ENCODE measurements at places on chromosomes 7 and 10.

DNA sequence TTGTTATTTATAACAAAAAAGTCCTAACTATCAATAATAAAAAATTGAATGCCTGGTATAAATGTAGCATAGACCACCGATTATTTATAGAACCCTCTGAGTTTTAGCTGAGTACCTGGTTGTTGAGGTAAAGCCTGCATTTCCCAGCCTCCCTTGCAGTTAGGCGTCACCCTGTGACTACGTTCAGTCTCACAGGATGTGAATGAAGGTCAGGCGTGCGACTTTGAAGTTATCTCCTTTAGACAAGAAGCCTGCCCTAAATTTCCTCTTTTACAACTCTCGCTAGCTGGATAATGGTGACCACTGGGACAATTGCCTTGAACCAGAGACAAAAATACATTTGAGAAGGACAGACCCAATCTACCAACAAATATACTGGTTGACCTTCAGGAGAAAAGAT, 67.5 kb upstream of the TES start:
- DNase-seq: peak; percentile 14

DNA sequence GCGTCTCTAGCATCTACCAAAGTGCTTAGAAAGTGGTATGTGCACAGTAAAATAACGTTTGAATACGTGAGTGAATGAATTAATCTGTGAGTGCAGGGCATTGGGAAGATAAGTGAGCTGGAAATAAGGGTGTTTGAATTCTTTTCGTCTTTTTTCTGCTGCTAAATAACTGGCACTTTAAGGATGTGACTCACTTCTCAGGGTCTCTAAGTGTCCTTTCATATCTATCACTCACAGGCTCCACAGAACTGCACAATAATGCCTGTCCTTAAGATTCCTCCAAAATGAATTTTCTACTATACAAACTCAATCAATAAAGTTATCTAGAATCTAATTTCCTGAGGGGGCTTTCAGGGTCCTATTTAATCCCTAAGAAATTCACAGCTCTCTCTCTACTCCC, 3.2 kb upstream of the DGKB start:
- no peak for DNase-seq

DNA sequence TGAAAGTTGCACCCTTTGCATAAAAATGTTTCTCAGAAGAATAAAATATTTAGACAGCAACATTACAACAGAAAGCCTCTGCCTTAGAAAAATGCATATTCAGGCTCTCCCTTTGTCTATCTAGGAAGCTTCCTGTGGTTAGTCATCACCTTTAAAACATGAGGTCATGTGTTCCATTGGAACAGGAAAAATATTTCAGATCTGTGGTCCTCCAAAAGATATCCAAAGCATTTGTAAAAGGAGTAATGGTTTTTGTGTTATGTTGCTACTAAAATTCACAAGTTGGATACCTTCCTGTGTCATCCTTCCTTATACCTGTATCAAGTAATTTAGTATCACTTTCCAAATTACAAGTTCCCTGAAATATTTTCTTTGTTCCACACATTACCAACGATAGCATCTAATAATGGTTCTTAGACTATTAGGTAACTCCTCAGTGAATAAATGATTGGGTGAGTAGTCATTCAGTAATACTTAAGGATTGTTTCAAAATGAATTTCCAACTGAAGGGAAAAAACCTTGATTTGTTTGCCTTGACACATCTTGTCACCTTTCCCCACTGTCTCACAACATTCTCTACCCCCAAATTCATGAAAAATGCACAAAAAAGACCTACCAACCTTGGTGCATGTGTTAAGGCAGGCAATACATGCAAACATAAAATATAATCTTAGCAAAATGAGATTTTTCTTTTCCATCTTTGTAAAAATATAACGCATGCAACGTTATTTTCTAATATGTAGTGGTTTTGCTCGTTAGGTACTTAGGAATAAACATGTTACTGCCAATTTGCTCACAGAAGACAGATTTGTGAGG, 19.7 kb upstream of the RHOBTB1 start:
- DNase-seq: no peak

GRCh38 chr7:93968911-93969620, 35.1 kb downstream of the BET1 start:
- no peak for DNase-seq

DNA sequence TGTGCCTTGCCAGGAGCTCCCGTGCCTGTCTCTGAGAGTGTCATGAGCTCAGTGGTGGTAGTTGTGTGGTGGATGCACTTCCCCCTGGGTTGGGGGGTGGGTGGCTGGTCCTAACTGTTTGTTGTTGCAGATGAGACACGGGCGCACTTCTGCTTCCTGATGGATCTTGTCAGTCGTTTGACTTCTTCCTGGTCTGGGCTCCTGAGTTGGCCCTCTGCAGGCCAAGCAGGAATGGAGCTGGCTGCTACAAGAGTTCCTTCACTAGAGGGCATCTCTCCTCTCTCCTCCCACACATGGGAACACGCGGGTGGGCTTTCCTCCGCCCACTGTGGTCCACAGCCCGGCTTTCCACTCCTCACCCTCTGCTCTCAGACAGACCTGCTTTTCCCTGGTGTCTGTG, 82.0 kb downstream of the BMS1 start:
- no peak for DNase-seq

- DNase-seq: no peak
Measured at GRCh38 chr7:134462337-134462925, 3.5 kb upstream of the AKR1B1 start.

- DNase-seq: no peak
Measured at GRCh38 chr10:71294091-71294561, 24.9 kb upstream of the SLC29A3 start.

- DNase-seq: no peak
Measured at GRCh38 chr10:93807371-93807770, 49.6 kb downstream of the LGI1 start.

DNA sequence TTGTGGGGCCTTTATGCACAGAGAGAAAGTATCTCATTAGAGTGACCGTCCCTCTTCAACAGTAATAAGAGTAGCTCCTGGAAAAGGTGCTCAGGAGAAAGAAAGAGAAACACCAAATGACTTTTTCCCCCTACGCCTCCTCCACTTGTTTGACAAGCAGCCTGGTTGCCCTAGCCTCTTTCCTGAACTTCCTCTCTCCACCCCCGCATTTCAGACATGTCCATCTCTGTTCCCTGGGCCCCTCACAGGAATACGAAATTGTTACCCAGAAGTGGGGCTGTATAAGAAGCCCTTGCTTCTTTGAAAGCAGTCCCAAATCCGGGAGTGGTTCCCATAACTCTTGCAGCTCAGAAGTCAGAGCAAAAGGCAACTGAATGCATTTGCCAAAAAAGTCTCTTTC, 119.6 kb upstream of the ADO start:
- no peak for DNase-seq
